ENCODE measurements at places on chromosomes 12 and 14. TPM values are rescaled to one million over a fixed set of nuclear protein-coding genes. Genes with fewer than 3 reads are reported as not detected.

DNA sequence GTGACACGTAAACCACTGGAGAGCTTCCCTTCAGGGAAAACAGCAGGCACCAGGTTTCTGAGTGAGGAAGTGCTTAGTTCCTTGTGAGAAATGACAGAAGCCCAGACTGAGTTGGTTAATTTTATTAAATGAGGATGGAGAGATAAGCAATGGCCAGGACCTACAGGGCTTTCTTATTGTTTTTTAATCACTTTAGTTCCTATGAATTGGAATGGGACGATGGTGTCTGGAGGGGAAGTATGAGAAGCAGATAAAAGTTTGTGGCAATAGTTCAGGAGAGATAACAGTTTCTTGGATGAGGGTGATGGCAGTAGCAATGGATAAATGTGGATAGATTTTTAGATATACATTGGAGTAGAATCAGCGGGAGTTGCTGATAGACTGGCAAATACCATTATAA lies 86.5 kb upstream of the PTPRR start:
- no peaks in the 10 kb centered on the region for H3K27me3 ChIP-seq
- no peak overlapping the region for H3K4me3 ChIP-seq

GRCh38 chr12:93390031-93390430 lies 12.3 kb downstream of the NUDT4 start:
- no peaks in the 10 kb centered on the region for H3K36me3 ChIP-seq
- no peaks in the 10 kb centered on the region for H3K27me3 ChIP-seq
- H3K27ac ChIP-seq = peak overlapping the region; percentile 40
- peaks cover 54% of the 10 kb centered on the region for H3K4me1 ChIP-seq

- no peak for DNase-seq
- no peaks in the 10 kb centered on the region for H3K27me3 ChIP-seq
- no peak overlapping the region for H3K4me3 ChIP-seq
- no peaks in the 10 kb centered on the region for H3K36me3 ChIP-seq
- H3K4me1 ChIP-seq = no peaks in the 10 kb centered on the region
Measured at GRCh38 chr14:39681782-39682399, 249.7 kb upstream of the FBXO33 start.

- no peaks in the 10 kb centered on the region for H3K36me3 ChIP-seq
- peak; percentile 44 for DNase-seq
- no peak overlapping the region for H3K27ac ChIP-seq
- peaks cover 8% of the 10 kb centered on the region for H3K4me1 ChIP-seq
Measured at GRCh38 chr12:5442251-5443006, 10.5 kb downstream of the NTF3 start.

DNA sequence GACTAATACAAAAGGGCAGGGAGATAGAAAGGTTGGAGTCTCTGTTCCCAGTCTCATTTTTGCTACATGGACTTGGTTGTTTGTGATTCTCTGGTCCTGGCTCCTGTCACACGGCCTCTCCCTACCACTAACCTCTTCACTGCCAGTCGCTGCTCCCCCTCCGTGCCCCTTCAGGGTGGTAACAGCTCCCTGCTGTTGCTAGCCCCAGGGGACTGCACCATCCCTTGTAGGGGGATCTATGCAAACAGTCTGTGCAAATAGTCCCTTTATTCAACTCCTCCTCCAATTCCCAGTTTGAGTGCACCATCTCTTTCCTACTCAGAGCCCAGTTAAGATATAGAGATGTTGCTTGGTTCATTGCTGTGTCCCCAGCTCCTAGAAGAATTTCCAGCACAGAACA lies 51.1 kb downstream of the CCDC60 start:
- H3K27ac ChIP-seq = no peak overlapping the region
- no peaks in the 10 kb centered on the region for H3K4me1 ChIP-seq
- no peaks in the 10 kb centered on the region for H3K36me3 ChIP-seq
- no peak for DNase-seq
- H3K27me3 ChIP-seq = no peaks in the 10 kb centered on the region

DNA sequence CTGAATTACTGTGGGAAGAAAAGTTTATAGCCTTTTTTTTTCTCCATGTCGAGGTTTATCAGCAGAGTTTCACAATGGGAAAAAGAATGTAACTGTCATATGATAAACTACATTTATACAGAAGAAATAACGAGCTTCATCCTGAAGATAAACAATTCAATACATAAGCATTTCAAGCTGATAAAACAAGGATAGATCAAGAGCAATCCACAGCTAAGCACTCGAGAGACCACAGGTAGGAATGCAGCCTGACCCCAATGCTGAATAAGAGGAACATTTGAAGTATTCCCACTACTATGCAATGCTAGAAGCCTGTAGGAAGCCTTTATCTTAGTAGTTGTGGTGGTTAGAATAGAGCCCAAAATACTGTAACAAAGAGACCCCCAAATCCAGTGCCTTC lies 32.6 kb upstream of the DAAM1 start:
- H3K36me3 ChIP-seq = no peaks in the 10 kb centered on the region
- no peak for DNase-seq
- no peak overlapping the region for H3K27ac ChIP-seq
- H3K4me3 ChIP-seq = no peak overlapping the region
- peaks cover 6% of the 10 kb centered on the region for H3K4me1 ChIP-seq

GRCh38 chr14:74578479-74578878 lies 33.6 kb downstream of the LTBP2 start:
- DNase-seq = no peak
- no peaks in the 10 kb centered on the region for H3K36me3 ChIP-seq
- no peaks in the 10 kb centered on the region for H3K27me3 ChIP-seq
- no peak overlapping the region for H3K4me3 ChIP-seq
- peaks cover 8% of the 10 kb centered on the region for H3K4me1 ChIP-seq

- H3K27ac ChIP-seq = no peak overlapping the region
- H3K4me1 ChIP-seq = peaks cover 10% of the 10 kb centered on the region
- H3K27me3 ChIP-seq = no peaks in the 10 kb centered on the region
- H3K36me3 ChIP-seq = no peaks in the 10 kb centered on the region
Measured at GRCh38 chr12:64944966-64945365, 120.5 kb downstream of the TBC1D30 start.

The TMEM117 gene
- 23.4 TPM for total RNA-seq

The VRK1 gene
- total RNA-seq = 5.6 TPM

The GYS2 gene
- total RNA-seq = not detected

The C1R gene
- 113 TPM for total RNA-seq

The SIX1 gene
- not detected for total RNA-seq

Data from body of pancreas (tissue), 4 donors.